Prostate gland (tissue), 2 donors: ENCODE measurements at places on chromosomes 12 and 14. TPM values are rescaled to one million over a fixed set of nuclear protein-coding genes. Genes with fewer than 3 reads are reported as not detected.

Gene BMAL2
- 2.0 TPM for total RNA-seq

Gene KRT82
- total RNA-seq: not detected

DNA sequence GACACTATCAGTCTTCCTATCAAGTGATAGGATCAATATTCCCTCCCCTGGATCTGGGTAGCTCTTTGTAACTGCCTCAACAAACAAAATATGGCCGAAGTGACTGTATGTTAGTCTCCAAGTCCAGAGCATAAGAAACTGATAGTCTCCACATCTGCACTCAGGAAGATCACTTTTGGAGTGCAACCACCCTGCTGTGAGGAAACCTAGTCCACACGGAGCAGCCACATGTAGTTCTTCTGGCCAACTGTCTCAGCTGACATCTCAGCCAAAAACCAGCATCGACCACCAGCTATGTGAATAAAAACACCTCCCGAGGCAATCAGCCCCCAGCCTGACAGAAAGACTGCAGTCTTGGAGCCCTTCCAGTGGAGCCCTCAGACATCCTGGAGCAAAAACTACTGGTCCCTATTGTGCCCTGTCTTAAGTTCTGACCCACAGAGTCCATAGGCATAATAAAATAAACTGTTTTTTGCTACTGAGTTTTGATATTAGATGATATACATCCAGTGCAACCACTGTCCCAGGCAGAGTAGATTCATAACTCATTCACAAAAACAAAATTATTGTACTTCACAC is 143.8 kb downstream of the MED13L start:
- DNase-seq: no peak

Gene TMEM229B
- total RNA-seq: 85.4 TPM

GRCh38 chr12:91763654-91764370 is 381.8 kb downstream of the BTG1 start:
- DNase-seq: no peak

Gene PPP1R12A
- total RNA-seq: 68.7 TPM

- no peak for DNase-seq
Observed at GRCh38 chr14:64201921-64202545, 92.1 kb downstream of the ESR2 start.

GRCh38 chr12:82176026-82176425 is 182.2 kb downstream of the CCDC59 start:
- no peak for DNase-seq

- DNase-seq: no peak
Observed at GRCh38 chr12:29580971-29581370, 83.5 kb upstream of the OVCH1 start.

Gene EXOC3L4
- 0.27 TPM for total RNA-seq

DNA sequence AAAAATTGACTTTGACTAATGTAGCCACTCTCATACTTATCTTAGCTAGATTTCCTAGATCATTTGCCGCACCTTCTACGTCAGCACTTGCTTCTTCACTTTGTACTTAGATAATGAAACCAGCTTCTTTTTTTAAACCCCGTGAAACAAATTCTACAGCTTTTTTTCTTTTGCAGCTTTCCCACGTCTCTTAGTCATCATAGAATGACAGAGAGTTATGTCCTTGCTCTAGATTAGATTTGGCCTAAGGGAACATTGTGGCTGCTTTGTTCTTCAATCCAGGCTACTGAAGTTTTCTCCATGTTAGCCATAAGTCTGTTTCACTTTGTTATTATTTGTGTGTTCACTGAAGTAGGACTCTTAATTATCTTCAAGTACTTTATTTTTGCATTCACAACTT is 94.9 kb downstream of the SLCO1A2 start:
- no peak for DNase-seq

DNA sequence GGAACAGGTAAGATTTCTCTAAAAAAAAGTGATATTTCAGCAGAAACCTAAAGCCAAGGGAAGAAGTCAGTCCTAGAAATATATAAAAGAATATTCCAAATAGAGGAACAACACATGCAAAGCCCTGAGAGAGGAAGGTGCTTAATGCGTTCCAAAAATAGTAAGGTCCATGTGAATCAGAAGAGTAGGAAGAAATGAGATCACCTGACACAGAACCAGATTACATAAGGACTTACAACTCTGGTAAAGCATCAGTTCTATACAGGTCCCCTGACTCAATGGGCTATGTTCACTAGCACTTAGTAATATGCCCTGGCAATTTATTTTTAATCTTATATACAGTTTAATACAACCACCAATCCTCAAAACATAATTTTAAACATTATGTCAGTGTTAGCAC is 30.0 kb downstream of the SENP1 start:
- no peak for DNase-seq

DNA sequence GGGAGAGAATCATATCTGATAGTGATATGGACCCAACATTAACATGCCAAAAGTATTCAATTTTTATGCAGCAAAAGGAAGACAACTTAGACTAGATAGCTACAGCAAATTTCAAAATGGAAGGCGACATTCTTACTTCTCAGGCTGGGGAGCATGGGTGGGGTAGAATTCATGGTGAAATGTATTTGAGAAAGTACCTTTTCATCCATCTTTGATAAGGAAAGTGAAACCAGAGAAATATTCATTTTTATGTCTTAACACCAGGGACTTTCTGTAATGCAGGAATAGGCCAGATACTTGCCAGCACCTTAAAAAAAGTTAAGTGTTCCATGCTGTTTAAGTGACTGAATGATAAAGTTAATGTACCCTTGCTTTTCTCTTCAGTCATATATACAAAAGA is 13.4 kb downstream of the BTG1 start:
- DNase-seq: no peak

- no peak for DNase-seq
Observed at GRCh38 chr12:68984796-68985573, 52.0 kb upstream of the CPM start.

DNA sequence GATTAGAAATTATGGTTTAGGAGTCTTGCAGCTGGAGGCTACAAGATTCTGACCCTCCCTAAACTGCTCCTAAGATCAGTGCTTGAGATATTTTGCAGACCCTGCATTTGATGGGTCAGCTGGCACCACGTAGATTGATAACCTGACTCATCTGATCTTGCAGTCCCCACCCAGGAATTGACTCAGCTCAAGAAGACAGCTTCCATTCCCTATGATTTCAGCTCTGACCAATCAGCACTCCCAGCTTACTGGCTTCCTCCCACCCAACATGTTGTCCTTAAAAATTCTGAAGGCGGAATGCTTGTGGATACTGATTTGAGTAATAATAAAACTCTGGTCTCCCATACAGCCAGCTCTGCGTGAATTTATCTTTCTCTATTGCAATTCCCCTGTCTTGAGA is 23.2 kb upstream of the MTHFD1 start:
- DNase-seq: no peak

Gene KDM2B
- total RNA-seq: 18.1 TPM

DNA sequence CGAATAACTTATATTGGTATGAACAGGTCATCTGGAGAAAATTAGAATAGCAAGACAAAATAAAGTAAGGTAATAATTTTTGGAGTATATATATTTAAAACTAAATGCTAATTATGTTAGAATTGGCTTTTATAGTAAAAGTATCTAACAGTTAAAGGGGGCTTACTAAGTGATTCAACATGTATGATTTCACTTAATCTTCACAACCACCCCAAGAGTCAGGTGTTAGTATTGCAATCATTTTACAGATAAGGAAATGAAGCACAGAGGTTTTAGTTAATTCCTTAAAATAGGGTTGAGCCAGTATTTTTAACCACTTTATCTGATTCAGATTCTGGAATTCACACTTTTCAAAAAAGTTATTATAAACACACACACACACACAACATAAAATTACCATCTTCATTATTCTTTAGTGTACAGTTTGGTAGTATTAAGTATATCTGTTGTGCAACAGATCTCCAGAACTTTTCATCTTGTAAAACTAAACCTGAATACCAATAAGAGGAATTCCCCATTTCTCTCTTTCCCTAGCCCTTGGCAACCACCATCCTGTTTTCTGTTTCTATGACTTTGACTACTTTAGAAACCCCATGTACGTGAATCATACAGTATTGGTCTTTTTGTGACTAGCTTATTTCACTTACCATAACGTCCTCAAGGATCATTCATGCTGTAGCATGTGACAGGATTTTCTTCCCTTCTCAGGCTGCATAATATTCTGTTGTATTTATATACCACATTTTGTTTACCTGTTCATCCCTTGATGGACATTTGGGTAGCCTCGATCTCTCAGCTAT is 12.5 kb downstream of the A2M start:
- DNase-seq: no peak

Gene CDC42BPB
- total RNA-seq: 172 TPM

DNA sequence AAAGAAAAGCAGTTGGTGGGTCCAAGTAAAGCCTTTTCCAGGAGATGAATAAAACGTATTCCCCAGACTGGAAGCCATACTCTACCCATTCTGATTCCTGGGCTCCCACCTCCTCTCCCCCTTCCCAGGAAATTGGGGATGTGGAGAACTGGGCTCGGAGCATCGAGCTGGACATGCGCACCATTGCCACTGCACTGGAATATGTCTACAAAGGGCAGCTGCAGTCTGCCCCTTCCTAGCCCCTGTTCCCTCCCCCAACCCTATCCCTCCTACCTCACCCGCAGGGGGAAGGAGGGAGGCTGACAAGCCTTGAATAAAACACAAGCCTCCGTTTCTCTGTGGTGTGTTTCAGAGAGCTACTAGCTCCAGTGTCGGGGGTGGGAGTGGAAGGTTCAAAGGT is 822 bp upstream of the RDH5 start:
- DNase-seq: no peak

DNA sequence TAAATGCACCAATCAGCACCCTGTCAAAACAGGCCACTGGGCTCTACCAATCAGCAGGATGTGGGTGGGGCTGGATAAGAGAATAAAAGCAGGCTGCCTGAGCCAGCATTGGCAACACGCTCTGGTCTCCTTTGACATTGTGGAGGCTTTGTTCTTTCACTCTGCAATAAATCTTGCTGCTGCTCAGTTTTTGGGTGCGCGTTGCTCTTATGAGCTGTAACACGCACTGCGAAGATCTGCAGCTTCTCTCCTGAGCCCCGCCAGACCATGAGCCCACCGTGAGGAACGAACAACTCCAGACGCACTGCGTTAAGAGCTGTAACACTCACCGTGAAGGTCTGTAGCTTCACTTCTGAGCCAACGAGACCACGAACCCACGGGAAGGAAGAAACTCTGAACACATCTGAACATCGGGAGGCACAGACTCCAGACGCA is 8.4 kb upstream of the PIANP start:
- DNase-seq: no peak

Gene RHEBL1
- total RNA-seq: 1.1 TPM

DNA sequence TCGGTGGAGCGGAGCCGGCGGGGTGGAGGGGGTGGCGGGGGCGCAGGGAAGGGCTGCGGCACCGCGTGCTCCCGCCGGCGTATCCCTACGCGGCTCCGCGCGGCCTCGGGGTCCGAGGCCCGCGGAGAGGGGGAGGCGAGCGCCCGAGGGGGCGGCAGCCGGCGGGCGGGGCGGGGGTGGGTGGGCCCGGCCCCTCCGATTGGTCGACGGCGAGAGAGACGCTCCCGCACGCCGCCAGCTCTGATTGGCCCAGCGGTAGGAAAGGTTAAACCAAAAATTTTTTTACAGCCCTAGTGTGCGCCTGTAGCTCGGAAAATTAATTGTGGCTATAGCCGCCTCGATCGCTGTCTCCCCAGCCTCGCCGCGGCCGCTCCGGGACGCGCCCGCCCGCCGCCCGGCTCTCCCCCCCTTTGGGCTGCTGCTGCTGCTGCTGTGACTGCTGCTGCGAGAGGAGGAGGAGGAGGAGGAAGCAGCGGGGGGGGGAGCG is at the start of gene FOXG1:
Gene FOXG1, plus strand, starts transcription at position 319 of the 487 bp plus-strand sequence. CDS start 493 bp downstream, outside the sequence.
- no peak for DNase-seq

DNA sequence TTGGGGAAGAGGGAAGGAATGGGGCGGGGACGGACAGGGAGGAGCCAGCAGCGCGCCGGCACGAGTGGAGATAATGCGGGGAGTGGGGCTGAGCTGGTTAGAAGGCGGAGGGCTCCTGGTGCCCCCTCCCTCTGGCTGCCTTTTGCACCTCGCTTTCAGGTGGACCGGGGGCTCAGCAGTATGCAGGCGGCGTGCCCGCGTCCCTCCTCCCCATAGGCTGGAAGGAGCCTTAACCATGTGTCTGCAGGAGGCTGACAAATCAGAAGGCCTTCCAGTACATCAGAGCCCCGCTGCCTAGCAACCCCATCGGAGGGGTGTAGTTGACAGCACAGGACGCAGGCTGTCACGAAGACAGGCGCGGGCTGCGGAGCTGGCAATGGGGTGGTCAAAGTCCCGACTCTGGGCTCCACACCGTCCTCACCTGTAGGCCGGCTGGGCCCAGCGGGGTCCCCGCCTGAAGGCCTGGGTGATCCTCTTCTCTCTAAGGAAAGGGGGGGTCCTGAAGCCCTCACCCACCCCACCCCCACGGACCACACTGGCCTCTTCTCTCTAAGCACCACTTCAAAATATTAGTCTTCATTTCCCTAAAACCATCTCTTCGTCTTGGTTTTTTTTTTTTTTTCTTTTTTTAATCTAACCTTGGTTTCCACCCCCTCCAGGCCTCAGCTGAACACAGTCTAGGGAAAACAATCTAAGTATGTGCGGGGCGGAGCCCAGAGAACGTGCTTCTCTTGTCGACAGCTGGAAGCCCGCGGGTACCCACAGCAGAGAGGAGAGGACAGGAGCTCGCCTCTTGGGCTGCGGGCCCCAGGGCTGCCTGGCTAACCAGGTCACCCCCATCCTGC is 44.5 kb downstream of the KDM2B start:
- DNase-seq: peak; percentile 62

DNA sequence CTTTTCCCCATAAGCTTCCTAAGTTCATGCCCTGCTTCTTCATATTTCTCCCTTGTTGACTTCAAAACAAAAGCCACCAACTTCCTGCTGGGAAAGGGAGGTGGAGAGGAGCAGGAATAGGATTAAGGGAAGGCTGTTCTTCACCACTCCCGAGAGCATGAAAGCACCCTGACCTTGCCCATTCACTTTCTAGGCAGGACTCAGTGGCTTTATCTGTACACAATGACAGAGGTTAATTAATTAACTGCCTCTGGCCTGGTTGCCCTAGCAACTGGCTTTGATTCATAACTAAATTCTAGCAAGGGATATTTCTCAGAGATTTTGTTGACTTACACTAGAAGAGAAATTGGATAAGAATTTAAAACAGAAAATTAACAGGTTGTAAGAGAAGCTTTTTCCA is 396.8 kb downstream of the RPS29 start:
- DNase-seq: no peak

DNA sequence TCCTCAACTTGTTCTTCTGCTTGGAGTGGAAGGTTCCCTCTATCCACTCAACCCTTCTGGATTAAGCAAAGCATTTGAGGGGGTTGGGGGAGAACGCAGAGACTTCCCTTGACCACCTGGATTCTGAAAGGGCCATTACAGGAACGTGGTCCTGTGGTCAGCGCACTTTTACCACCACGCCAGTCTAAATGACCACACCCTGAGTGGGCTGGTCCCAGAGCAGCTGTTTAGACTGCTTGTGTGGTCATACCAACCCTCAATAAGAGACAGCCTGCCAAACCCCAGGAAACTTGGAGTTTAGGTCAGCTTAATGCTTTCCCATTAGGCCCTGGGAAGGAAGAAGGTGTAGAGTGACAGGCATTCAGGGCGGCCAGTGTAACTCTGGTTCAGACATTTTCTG is 165.5 kb upstream of the ATP2B1 start:
- DNase-seq: no peak
